ENCODE measurements at places on chromosomes 4 and X. TPM values are rescaled to one million over a fixed set of nuclear protein-coding genes. Genes with fewer than 3 reads are reported as not detected.

The FGF13 gene
- not detected for total RNA-seq

The FAM114A1 gene
- 185 TPM for total RNA-seq

The GK2 gene
- total RNA-seq: not detected

The SLC9A7 gene
- 45.7 TPM for total RNA-seq

- DNase-seq: no peak
Measured at GRCh38 chr4:8916351-8916885, 44.8 kb upstream of the HMX1 start.

- no peak for DNase-seq
Measured at GRCh38 chr4:184280591-184281071, 63.0 kb upstream of the ENPP6 start.

GRCh38 chrX:154805696-154806091 lies 409 bp upstream of the MPP1 start:
- no peak for DNase-seq
